Spinal cord (tissue), 10 donors: ENCODE measurements at places on chromosomes 6 and 20.

DNA sequence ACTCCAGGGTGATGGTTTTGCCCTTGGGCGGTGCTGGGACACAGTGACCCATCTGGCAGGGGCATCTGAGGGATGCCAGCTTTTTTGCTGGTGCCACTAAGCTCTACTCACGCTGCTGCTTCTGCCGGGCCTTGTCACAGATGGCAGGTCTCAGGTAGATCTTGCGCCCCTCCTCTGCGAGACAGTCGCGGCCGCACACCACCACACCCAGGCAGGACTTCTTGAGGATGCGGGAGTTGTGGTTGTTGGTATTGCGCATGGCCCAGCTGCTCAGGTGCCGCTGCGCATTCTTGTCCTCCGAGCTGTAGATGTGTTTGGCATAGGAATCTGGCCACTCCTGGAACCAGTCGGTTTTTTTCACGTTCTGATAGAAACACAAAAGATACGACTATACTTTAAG, 14.7 kb downstream of the GCM1 start:
- no peaks in the 10 kb centered on the region for H3K36me3 ChIP-seq
- no peak overlapping the region for H3K27ac ChIP-seq
- H3K27me3 ChIP-seq: no peaks in the 10 kb centered on the region
- DNase-seq: no peak
- H3K4me1 ChIP-seq: no peaks in the 10 kb centered on the region
- no peak overlapping the region for H3K4me3 ChIP-seq

GRCh38 chr20:53180928-53181362, 208.8 kb downstream of the TSHZ2 start:
- H3K27ac ChIP-seq: no peak overlapping the region
- no peaks in the 10 kb centered on the region for H3K27me3 ChIP-seq
- H3K4me3 ChIP-seq: no peak overlapping the region
- DNase-seq: no peak
- H3K4me1 ChIP-seq: no peaks in the 10 kb centered on the region

GRCh38 chr6:115460913-115461312, 599.8 kb downstream of the FRK start:
- H3K27me3 ChIP-seq: no peaks in the 10 kb centered on the region
- no peak for DNase-seq
- H3K4me1 ChIP-seq: no peaks in the 10 kb centered on the region
- no peak overlapping the region for H3K4me3 ChIP-seq

GRCh38 chr6:164066766-164067165, 652.2 kb downstream of the QKI start:
- H3K27me3 ChIP-seq: no peaks in the 10 kb centered on the region
- no peak overlapping the region for H3K27ac ChIP-seq
- peaks cover 9% of the 10 kb centered on the region for H3K4me1 ChIP-seq
- DNase-seq: no peak
- no peak overlapping the region for H3K4me3 ChIP-seq

- H3K4me3 ChIP-seq: no peak overlapping the region
- DNase-seq: no peak
- H3K27me3 ChIP-seq: no peaks in the 10 kb centered on the region
- no peaks in the 10 kb centered on the region for H3K4me1 ChIP-seq
- no peaks in the 10 kb centered on the region for H3K36me3 ChIP-seq
Measured at GRCh38 chr6:125773387-125774341, 17.1 kb upstream of the NCOA7 start.

GRCh38 chr6:15331143-15331542, 85.3 kb downstream of the JARID2 start:
- DNase-seq: no peak
- H3K4me3 ChIP-seq: no peak overlapping the region
- no peak overlapping the region for H3K27ac ChIP-seq
- H3K4me1 ChIP-seq: peaks cover 21% of the 10 kb centered on the region

- H3K36me3 ChIP-seq: no peaks in the 10 kb centered on the region
- H3K27ac ChIP-seq: no peak overlapping the region
- no peak overlapping the region for H3K4me3 ChIP-seq
- H3K4me1 ChIP-seq: no peaks in the 10 kb centered on the region
Measured at GRCh38 chr6:84411060-84411629, 183.7 kb upstream of the CEP162 start.

DNA sequence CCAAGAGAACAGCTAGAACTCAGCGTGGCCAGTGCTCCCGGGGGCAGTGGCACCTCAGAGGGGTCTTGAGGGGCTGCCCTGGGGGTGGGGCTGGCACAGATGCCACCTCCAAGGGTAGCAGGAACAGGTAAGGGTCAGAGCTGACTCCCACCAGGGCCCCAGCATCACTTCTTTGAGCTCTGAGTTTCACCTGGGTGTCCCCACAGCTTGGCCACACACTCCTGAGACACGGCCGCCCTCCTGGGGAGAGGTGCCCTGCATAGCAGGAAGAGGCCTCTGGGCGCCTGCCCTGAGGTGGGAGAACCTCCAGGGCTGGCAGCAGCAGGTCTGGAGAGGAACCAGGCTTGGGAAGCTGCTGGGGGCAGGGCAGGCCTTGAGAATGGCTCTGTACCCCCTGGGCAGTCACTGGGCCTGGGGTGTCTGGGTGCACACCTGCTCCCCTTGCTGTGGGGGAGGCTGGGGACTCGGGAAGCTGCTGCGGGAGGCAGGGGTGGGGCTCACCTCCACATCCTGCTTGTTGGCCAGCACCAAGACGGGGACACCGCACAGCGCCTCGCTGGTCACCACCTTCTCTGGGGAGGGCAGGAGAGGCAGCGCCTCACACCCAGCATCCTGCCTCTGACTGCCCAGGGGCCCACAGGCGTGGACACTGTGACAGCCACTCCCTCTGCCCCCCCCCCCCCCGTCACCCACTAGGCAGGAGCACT, 5.0 kb downstream of the TNFRSF6B start:
- no peaks in the 10 kb centered on the region for H3K27me3 ChIP-seq
- H3K4me1 ChIP-seq: peaks cover 26% of the 10 kb centered on the region
- H3K27ac ChIP-seq: no peak overlapping the region
- no peak overlapping the region for H3K4me3 ChIP-seq
- DNase-seq: no peak
- H3K36me3 ChIP-seq: peaks cover 100% of the 10 kb centered on the region

DNA sequence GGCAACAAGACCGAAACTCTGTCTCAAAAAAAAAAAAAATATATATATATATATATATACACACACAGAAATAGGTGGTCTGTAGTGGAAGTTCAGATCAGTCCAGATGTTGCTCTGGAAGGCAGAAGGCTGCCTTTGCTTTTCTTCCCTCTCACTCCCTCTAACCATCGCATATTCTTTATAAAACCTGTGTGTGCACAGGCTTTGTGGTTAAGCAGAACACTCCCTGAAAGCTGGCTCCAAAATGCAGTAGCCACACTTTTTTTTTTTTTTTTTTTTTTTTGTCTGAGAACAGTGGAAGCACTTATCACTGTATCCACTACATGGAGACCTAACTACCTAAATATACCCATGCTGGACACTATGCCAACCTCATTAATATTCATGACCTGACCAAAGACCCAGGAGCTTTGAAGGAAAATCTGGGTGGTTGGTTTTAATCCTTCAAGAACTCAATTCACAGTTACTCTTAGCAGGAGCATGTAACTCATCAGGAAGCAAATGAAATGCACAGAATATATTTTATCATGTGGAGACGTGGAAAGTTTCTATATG, 20.0 kb upstream of the GFOD1 start:
- no peaks in the 10 kb centered on the region for H3K36me3 ChIP-seq
- no peak for DNase-seq
- H3K27me3 ChIP-seq: no peaks in the 10 kb centered on the region
- no peaks in the 10 kb centered on the region for H3K4me1 ChIP-seq
- H3K4me3 ChIP-seq: no peak overlapping the region

- H3K4me1 ChIP-seq: peaks cover 10% of the 10 kb centered on the region
- H3K27ac ChIP-seq: no peak overlapping the region
- H3K27me3 ChIP-seq: no peaks in the 10 kb centered on the region
- peaks cover 27% of the 10 kb centered on the region for H3K36me3 ChIP-seq
Measured at GRCh38 chr6:36141091-36141490, 10.8 kb downstream of the MAPK13 start.

GRCh38 chr20:3080939-3081388, 3.6 kb downstream of the AVP start:
- peaks cover 8% of the 10 kb centered on the region for H3K4me1 ChIP-seq
- H3K27me3 ChIP-seq: peaks cover 34% of the 10 kb centered on the region
- no peak for DNase-seq
- no peak overlapping the region for H3K4me3 ChIP-seq

- H3K27ac ChIP-seq: peak overlapping the region; percentile 81
- H3K36me3 ChIP-seq: no peaks in the 10 kb centered on the region
- no peaks in the 10 kb centered on the region for H3K27me3 ChIP-seq
- peak; percentile 77 for DNase-seq
Measured at GRCh38 chr6:135905604-135906300, 54.3 kb downstream of the PDE7B start.

DNA sequence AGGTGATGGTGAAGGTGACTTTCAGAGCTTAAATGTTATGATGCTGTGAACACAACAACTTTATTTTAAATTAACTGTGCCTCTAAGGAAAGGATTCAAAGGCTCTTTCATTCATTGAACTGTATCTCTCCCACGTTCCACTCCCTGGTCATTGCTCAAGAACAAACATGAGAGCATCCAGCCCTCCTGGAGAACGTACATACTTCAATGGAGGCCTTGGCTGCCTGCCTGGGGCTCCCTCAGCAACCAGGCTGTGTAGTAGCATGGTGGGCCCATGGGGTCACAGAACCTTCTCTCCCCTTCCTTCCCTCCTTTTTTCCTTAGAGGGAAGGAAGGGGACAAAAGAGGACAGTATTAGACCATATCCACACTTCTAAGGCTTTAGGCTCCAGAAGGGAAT, 234.3 kb downstream of the CDC5L start:
- H3K36me3 ChIP-seq: no peaks in the 10 kb centered on the region
- no peak overlapping the region for H3K4me3 ChIP-seq
- no peak overlapping the region for H3K27ac ChIP-seq
- no peak for DNase-seq
- H3K4me1 ChIP-seq: peaks cover 5% of the 10 kb centered on the region

- no peak for DNase-seq
- peaks cover 50% of the 10 kb centered on the region for H3K36me3 ChIP-seq
- peak overlapping the region; percentile 57 for H3K27ac ChIP-seq
- peak overlapping the region; percentile 56 for H3K4me3 ChIP-seq
- H3K4me1 ChIP-seq: peaks cover 72% of the 10 kb centered on the region
- no peaks in the 10 kb centered on the region for H3K27me3 ChIP-seq
Measured at GRCh38 chr6:33316603-33317418, 733 bp downstream of the ZBTB22 start.

DNA sequence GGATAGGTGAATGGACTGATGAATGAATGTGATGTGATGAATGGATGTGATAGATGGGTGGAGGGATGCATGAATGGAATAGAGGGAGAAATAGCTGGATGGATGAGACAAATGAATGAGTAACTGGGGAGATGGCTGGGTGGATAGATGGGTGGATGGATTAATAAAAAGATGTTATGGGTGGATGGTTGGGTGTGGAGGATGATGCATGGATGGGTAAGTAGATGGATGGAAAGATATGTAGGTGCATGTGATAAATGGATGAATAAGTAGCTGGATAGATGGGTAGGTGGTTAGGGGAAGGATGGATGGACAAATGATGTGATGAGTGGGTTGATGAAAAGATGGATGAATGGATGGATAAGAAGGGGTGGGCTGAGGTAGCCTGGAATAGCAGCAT, 4.7 kb downstream of the HNF4A start:
- no peak overlapping the region for H3K27ac ChIP-seq
- DNase-seq: no peak
- H3K4me1 ChIP-seq: no peaks in the 10 kb centered on the region
- H3K36me3 ChIP-seq: no peaks in the 10 kb centered on the region
- H3K4me3 ChIP-seq: no peak overlapping the region

- no peaks in the 10 kb centered on the region for H3K27me3 ChIP-seq
- H3K36me3 ChIP-seq: no peaks in the 10 kb centered on the region
- no peak for DNase-seq
- no peak overlapping the region for H3K27ac ChIP-seq
- H3K4me3 ChIP-seq: no peak overlapping the region
- H3K4me1 ChIP-seq: no peaks in the 10 kb centered on the region
Measured at GRCh38 chr6:104428184-104428583, 431.5 kb downstream of the HACE1 start.

DNA sequence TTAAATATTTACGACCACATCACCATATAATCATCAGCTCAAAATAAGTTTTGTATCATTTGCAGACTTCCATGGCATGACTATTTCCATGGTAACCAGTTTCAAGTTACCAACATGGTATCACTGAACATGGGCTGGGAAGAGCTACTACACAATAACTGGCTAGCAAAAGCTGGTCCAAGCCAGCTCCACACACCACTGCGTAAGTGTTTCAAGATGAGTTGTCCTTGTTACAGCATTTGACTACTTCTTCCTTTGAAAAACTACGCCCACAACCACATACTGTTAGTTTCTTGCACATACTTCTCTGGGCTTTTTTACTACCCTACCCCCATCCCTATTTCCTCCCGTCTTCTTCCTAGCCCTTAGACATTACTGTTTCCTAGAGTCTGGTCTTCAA, 8.5 kb downstream of the CD164 start:
- H3K27ac ChIP-seq: no peak overlapping the region
- peaks cover 17% of the 10 kb centered on the region for H3K36me3 ChIP-seq
- DNase-seq: no peak
- no peak overlapping the region for H3K4me3 ChIP-seq

DNA sequence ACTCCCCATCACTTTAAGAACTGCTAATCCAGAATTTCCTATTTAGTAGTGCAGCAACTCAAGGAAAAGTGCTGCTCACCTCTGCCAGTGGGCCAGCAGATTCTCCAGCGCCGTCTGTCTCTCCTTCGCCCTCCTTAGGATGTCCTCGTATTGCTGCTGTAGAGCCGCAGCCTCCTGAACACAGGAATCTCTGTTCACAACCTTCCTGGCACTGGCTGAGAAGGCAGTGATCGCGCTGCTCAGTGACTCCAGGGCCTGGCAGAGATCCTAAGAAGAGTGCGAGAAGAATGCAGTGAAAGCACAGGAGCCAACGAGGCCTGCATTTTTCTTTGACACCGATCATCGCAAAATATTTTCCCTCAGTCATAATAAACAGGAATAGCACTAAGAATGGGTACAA, 209.0 kb downstream of the SYNE1 start:
- peak; percentile 10 for DNase-seq
- no peak overlapping the region for H3K27ac ChIP-seq
- no peaks in the 10 kb centered on the region for H3K36me3 ChIP-seq
- no peak overlapping the region for H3K4me3 ChIP-seq
- no peaks in the 10 kb centered on the region for H3K27me3 ChIP-seq

DNA sequence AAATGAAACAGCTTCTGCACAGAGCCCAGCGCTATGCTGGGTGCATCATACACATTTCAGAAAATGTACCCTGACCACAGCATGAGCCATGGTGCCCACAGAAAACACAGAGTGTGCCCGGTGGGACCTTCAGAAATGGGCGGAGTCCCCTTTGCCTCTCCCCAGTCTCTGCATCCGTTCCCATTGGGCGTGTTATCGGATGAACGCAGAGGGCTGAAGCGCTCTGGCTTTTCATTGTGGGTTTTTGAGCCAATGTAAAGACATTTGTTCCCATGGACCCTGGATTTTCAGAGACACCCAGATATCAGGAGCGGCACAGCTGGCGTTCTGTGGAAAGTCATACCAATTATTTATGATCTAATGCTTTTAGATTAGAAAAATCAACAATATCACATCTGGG, 99.8 kb downstream of the DACT2 start:
- H3K4me3 ChIP-seq: no peak overlapping the region
- peaks cover 23% of the 10 kb centered on the region for H3K4me1 ChIP-seq
- H3K27ac ChIP-seq: no peak overlapping the region
- peaks cover 2% of the 10 kb centered on the region for H3K27me3 ChIP-seq

GRCh38 chr6:80742481-80742880, 636.0 kb downstream of the BCKDHB start:
- no peak for DNase-seq
- no peak overlapping the region for H3K27ac ChIP-seq
- no peaks in the 10 kb centered on the region for H3K36me3 ChIP-seq
- H3K4me3 ChIP-seq: no peak overlapping the region
